ENCODE measurements at places on chromosomes 3 and 15.

- DNase-seq, result no peak
Observed at GRCh38 chr3:154496978-154497377, 67.0 kb upstream of the GPR149 start.

DNA sequence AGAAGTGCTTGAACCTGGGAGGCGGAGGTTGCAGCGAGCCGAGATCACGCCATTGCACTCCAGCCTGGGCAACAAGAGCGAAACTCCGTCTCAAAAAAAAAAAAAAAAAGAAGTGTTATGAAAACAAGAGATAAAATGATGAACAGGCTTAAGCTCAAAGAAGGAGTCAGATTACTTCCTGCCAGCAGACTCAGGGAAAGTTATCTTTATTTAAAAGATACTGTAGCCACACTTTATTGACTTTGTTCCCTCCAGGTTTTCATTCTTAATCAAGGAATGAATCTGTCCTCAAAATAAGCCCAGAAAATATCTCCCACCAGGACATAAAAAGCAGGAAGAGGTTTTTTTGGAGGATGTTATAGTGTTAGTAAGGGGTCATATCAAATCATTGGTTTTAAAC lies 176.5 kb upstream of the KCNMB2 start:
- no peak for DNase-seq

GRCh38 chr15:59553879-59554735 lies 57.5 kb upstream of the GCNT3 start:
- peak; percentile 85 for DNase-seq

- DNase-seq, result peak; percentile 68
Observed at GRCh38 chr3:79368403-79368802, 399.4 kb downstream of the ROBO1 start.

GRCh38 chr3:112486811-112487505 lies 12.3 kb downstream of the BTLA start:
- DNase-seq, result peak; percentile 58

- DNase-seq, result no peak
Observed at GRCh38 chr15:72404841-72405240, 6.7 kb downstream of the TMEM202 start.

- peak; percentile 46 for DNase-seq
Observed at GRCh38 chr15:42547918-42548248, 710 bp downstream of the LRRC57 start.

GRCh38 chr15:96264351-96264798 lies 66.1 kb upstream of the NR2F2 start:
- DNase-seq, result peak; percentile 33

DNA sequence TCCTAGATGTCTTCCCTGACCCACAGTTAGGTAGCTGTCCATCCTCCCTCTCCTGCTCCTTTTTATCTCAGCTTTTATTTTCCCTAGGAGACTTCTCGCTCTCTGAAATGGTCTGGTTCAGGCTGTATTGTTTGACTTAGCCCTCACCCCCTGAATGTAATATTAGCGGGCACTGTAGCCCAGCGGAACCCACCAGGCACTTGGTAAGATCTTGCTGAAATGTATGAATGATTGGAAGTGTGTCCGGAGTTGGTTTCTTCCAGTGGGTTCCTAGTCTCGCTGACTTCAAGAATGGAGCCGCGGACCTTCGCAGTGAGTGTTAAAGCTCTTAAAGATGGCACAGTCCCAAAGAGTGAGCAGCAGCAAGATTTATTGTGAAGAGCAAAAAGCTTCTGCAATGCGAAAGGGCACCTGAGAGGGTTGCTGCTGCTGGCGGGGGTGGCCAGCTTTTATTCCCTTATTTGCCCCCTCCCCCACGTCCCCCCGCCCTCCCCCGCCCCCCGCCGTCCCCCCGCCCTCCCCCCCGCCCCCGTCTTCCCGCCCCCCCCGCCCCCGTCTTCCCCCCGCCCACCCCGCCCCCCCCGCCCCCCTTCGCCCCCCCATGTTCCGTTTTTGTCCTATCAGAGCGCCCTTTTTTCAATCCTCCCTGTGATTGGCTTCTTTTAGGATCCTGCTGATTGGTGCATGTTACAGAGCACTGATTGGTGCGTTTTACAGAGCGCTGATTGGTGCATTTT lies 694 bp upstream of the EEFSEC start:
- no peak for DNase-seq

GRCh38 chr3:45676325-45677032 lies 12.7 kb upstream of the SACM1L start:
- no peak for DNase-seq
